Fibroblast of skin of left quadriceps (primary cell): ENCODE measurements at places on chromosomes 1 and 21.

- no peak for DNase-seq
These were observed 36.5 kb downstream of the LHX4 start for GRCh38 chr1:180266275-180267210.

DNA sequence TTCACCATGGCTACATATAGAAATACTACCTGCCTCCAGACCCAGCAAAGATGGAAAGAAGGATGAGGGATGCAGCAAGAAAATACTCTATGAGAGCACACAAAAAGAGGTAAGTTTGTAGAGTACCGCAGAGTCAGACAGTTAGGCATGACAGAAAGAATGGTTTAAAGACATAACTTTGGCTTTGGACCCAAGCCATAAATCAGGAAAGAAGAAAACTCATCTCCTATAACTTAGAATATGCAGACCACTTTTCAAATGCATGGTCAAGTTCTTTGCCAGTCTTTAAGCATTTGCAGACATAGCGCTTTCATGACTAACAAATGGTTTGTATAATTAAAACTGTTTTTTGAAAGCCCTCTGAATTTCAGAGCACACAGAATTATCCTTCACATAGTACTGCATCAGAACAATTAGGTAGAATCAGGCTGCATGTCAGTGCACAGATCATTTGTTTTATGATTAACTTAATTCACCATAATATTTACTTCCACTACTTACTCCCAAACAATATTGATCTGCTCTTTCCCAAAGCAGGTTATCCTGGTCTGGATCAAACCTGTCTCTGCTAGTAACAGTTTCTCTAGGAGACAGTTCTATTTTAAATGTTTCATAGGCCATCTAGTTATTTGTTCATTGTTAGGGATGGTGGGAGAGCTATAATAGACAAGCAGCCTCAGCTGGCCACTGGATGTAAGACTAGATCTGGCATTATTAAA lies 280.7 kb upstream of the NR5A2 start:
- DNase-seq: no peak

DNA sequence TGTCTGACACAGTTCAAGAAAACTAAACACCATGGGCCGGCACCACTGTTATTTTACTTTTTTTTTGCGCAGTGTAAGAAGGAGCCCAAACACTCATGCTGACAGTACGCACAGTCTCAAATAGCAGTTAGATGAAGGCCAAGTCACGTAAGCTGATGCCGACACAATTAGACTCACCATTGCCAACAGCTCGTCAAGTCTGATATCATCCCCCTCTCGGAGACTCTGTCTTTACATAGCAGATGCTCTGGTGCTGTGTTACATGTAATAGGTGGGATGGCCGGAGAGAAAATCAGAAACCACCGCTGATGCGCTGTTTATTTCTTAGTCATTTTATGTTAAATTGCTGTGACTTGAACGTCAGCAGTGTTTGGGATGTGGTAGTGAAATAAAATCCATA lies 49.3 kb downstream of the TGFB2 start:
- no peak for DNase-seq

DNA sequence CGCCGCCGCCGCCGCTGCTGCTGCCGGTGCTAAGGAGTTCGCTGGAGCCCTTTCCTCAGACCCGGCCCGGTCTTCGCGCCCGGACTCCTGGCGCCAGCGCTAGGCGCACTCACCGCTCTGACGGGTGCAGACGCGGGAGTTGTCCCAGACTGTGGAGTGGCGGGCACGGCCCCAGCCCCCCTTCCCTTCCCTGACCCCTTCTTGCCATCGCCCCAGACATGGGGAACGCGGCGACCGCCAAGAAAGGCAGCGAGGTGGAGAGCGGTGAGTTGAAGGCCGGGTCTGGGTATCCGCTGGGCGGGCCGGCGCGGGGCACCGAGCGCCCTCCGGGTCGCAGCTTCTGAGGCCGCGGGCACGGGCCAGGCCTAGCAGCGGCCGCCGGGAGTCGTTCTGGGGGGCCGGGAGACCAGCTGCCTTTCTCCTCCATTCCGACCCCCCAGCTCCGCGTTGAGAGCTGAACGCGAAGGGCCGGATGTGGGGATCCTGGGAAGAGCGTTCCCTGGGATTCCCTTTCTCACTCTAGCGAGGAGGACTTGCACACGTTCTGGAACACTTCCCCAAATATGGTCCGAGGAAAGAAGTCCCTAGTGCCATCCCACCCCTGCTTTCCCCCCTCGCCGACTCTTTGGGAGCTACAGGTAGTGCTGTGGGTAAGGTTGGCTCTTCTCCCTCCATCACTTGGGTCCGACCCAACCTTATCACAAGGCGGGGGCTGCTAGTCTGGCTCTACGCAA lies 65.8 kb upstream of the PRKACB start:
- no peak for DNase-seq

GRCh38 chr1:8870616-8871538 lies 7.6 kb downstream of the ENO1 start:
- DNase-seq: no peak

GRCh38 chr1:151988405-151988923 lies 5.2 kb downstream of the S100A10 start:
- peak; percentile 89 for DNase-seq

GRCh38 chr1:116185161-116185701 lies 74.0 kb downstream of the MAB21L3 start:
- DNase-seq: no peak
